ENCODE measurements at places on chromosomes 6 and 20.

- no peak for DNase-seq
Observed at GRCh38 chr6:52790861-52791260, 12.8 kb downstream of the GSTA1 start.

DNA sequence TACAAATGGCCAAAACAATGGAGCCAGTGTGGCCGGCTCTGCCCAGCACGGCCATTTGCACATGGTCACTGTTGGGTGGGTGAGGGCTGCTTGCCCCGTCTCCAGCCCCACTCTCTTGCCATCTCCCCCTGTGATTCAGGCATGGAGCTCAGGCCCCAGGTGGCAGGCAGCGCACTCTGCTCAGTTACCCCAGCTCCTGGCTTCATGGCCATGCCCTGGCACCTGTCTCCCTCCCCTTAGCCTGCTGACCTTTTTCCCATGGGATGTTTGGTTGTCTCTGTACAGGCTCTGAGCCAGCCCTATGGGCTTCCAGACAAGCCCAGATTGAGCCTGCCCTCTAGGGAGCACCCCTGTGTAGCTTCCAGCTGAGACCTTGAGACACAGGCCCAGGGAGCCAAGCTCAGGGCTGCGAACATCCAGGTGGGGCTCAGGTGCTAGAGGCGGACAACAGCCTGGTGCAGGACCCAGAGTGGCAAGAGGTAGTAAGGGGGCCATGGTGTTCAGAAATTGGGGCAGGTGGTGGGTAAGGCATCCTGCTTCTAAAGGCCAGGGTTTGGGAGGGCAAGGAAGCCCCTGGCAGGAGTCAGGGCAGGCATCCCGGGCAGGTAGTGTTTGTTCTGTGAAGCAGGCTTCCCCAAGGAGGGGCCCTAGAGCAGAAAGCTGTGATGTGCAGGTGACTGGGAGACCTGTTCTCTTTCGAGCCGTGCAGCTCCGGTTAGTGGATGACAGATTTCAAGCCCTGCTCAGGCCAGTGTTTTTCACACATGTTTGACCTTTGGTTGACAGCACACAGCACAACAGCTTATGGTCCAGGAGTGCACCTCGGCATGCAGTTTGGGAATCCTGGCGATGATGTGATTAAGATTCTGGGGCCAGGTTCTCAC, 17.7 kb downstream of the SYNJ2 start:
- no peak for DNase-seq

- peak; percentile 55 for DNase-seq
Observed at GRCh38 chr6:33761922-33762629, 15.4 kb upstream of the IP6K3 start.

DNA sequence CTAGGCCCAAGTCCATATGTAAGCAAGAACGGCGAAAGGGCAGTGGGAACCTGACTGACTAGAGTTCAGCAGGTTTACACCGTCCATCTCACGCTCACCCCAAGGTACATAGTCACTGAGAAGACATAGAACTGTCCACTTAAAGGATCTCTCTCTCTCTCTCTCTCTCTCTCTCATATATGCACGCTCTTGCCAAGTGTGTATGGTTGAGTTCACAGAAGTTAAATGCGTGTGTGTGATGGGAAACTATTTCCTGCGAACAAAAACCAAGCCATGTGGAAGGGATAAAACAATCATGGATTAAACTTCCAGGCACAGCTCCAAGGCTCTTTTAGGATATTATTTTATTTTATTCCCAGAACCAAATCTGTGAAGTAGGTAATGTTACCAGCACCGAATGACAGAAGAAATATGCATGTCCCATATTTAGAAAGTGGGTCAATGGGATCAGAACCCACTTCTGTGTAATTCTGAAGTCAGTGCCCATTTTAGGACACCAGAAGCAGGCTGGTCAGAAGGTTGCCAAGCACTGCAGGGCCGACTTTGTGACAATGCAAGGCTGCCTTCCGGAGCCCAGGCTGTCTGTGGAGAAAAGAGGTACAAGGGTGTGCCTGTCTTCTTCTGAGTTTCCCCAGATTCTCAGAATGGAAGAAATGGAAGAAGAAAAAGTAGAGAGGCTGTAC, 49.2 kb upstream of the MAP7 start:
- no peak for DNase-seq

DNA sequence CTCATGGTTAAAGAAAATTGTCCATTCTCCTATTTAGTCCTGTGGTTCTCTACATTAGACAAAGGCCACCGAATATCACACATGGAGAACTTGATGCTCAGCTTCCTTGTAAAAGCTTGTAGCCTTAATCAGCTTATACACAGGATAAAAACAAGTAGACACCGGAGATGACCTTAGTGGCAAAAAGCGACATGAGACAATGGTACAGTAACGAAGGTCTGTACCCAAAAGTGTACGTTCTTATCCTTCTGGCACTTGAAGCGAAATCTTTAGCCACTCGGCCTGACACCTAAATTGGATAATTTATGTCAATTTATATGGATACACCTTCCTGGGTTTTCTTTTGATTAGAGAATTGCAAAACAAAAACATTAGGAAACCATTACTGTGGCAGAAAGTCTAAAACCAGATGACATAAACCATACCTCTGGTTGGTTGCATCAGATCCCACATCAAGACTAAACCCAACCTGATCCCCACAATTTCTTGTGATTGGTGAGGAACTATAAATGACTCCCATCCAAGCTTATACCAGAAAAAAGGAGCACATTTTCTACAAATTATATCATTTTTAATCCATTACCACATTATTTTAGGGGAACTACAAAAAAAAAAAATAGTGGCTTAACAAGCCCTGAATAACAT, 6.1 kb downstream of the RBM39 start:
- no peak for DNase-seq

GRCh38 chr20:5085380-5085779, 34.4 kb downstream of the PCNA start:
- DNase-seq = no peak

DNA sequence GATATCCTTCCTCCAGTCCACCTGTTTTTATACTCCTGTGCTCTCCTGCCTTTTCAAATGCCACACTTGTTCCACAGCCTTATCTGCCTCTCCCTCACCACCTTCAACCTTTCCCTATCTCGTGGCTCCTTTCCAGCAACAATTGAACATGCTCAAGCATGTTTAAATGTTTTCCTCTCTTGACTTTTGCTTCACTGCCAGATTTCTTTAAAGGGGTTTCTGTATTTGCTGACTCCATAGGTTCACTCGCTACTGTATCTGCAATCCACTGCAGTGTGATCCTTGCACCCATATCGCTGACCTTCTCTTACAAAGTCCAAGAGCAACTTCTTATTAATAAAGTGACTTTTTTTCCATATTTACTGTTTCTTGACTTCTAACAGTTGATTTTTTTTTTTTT, 11.2 kb upstream of the GMNN start:
- no peak for DNase-seq

- no peak for DNase-seq
Observed at GRCh38 chr20:14333721-14334120, 3.7 kb downstream of the FLRT3 start.

DNA sequence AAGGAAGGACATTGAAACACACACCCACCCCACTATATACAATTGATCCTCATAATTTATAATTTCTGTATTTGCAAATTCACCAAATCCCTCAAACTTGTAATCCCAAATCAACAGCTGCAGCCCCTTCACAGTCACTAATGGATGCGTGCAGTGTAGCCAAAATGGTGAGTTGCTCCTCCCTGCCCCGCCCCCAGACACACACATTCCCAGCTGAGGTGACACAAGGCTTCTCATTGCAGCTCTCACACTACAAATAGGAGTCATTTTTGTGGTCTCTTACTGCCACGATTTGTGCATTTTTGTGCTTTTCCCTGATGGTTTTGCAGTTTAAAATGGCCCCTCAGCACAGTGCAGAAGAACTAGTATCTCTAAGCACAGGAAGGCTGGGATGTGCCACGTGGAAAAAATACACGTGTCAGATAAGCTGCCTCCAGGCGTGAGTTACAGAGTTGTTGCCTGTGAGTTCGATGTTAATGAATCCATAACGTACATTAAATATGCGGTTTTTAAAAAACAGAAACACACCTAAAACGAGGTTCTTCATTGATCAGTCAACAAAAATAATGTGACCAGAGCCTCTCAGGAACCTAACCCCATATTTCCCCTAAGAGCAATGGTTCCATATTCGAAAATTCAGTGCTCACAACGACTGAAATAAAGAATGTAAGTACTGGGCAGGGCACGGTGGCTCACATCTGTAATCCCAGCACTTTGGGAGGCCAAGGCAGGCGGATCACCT, 8.2 kb downstream of the ATP9A start:
- no peak for DNase-seq

DNA sequence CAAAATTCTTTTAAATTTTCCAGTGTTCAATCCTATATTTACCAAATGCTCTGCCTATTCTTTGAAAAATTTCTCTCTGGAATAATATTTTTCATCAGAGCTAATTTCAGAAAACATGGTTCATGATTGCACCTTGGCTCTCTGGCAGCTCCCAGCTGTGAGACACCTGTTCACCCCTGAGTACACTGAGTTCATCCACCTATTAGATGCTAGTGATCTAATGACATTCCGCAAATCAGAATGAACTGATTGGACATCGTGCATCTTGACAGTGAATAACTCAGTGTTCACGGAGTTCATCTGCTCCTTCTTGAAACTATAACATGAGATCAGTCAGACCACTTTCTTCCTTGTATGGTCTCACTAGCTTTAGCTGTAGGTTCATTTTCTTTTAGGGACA, 3.9 kb upstream of the SHPRH start:
- no peak for DNase-seq

GRCh38 chr6:7833751-7834070, 76.9 kb downstream of the TXNDC5 start:
- DNase-seq = no peak

- no peak for DNase-seq
Observed at GRCh38 chr20:17615645-17616479, 46.0 kb downstream of the DSTN start.

- DNase-seq = no peak
Observed at GRCh38 chr20:1711826-1712601, 54.4 kb upstream of the SIRPG start.

GRCh38 chr20:16040742-16041141, 532.5 kb downstream of the KIF16B start:
- DNase-seq = no peak

DNA sequence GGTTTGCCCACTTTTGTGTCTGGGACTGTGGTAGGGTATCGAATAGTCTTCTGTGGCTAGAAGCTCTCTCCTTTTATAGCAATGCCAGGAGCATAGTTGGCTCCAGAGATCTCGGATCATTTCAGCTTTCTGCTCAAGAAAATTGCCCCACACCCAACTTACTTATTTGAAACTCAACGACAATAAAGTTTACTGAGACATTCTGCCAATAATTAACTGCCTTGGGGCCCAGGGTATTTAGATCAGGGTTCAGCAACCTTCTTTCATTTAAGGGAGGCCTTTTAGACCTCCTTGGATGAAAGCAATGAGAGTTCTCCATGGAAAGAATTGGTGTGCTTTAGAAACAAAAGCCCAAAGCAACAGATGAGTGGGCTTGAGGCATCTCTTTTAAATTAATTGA, 53.8 kb upstream of the GMPR start:
- DNase-seq = no peak

DNA sequence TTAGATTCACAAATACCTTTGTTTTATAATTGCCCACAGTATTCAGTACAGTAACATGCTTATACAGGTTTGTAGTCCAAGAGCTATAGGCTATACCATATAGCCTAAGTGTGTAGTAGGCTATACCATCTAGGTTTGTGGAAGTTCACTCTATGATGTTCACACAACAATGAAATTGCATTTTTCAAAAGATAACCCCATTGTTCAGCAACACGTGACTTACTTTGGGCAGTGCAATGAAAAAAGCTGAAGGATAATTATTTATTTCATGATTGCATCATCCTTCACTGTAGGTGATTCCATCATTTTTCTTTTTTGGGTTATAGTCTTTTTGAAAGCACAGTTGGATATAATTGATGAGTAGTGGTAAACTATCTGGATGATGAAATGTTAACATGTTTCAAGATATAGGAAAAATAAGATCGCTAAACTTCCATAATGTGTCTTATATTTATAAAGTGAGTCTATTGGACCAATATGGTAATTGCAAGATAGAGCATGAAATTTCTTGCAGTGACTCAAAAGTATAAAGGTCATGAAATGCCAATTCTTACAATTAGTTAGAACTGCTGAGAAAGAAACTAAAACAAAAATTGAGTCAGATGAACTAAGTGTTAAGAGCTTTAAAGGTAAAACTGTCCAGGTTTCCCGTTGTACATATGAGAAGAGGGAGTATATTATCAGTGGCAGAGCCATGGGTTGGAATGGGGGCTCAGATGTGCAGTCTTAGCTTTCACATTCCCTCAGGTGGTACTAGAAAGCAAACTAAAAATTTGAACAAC, 164.4 kb downstream of the ZFAND3 start:
- no peak for DNase-seq

DNA sequence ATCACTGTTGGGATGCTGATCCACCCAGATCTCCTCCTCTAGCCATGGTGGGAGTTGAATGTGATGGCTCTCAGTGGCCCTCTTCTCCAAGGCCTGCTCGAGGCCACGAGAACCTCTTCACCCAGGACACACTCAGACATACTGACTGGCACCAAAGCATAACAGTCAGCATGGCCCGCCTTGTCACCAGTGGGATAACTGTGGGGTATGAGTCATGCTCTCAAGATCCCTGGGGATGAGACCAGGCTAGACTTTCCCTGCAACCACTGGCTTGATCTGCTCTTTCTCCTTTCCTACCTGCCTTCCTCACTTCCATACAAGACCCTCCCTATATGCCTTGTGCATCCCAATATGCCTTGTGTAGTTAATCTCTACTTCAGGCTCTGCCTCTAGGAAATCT, 66.8 kb downstream of the RIN2 start:
- no peak for DNase-seq

GRCh38 chr20:3901706-3902440, 12.7 kb downstream of the PANK2 start:
- no peak for DNase-seq

DNA sequence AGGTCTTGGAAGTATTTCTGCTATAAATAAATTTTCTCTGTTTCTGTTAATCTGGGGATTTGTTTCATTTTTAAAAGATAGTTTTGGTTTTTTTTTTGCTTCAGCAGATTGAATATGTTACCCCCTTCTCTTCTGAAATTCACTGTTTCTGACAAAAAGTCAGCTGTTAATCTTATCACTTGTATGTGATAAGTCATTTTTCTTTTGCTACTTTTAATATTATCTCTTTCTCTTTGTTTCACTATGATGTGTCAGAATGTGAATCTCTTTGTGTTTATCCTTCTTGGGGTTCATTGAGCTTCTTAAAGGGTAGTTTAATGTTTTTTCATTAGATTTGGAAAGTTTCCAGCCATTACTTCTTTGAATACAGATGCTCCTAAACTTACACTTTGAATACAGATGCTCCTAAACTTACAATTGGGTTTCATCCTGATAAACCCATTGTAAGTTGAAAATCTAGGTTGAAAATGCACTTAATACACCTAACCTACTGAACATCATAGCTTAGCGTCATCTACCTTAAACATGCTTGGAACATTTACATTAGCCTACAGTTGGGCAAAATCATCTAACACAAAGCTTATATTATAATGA, 154.2 kb upstream of the COL21A1 start:
- no peak for DNase-seq

GRCh38 chr20:21982559-21982958, 277.1 kb downstream of the PAX1 start:
- no peak for DNase-seq
